ENCODE measurements at places on chromosomes 2 and 18.

DNA sequence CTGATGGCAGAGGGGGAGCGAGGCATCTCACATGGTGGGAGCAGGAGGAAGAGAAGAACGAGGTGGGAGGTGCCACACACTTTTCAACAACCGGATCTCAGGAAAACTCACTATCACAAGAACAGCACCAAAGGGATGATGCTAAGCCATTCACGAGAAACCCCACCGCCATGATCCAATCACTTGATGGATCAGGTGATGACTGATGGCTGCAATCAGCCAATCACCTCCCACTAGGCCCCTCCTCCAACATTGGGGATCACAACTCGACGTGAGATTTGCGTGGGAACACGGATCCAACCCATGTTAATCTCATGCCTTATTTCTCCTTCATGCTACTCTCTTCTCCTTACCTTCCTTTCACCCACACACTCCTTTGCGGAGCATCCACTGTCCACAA lies 143.6 kb downstream of the ANTXR1 start:
- DNase-seq: no peak

DNA sequence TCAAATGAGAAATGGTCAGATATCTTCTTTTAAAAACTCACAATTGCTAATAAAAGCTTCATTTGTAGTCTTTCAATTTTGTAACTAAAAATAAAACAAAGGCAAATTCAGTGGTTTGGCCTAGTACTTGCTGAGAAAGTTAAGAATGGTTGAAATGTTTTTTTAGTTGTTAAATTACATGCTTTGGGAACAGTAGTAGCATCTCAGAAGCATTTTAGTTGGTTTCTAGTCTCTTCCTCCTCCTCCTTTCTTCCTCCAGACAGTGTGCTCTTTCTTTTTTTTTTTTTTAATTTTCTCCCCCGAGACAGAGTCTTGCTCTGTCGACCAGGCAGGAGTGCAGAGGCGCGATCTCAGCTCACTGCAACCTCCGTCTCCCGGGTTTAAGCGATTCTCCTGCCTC lies 9.8 kb downstream of the TRAK2 start:
- DNase-seq: no peak

DNA sequence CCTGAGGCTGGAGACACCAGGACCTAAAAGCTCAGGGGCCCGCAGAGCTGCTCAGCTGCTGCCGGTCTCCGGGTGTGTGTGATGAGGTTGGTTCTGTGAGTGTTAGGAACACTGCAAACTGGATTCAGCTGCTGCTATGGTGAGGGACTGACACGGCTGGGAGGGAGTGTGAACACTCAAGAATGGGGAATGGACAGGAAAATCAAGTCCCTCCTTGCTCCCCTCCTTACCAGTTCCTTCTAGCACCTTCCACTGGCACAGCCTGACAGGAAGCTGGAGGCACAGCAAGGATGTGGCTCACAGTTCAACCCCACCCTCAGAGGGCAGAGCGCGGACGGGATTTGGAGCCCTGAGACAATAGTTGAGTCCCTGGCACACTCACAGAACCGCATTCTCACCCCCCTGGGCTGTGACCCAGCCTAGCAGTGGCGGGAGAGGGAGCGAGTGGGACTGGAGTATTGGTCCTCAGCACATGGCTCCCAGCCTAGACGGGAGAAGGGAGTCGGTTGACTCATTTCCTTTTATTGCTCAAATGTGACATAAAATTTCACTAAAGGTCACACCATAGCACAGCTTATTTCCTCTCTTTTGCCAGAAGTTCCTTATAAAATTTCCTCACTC lies 42.5 kb downstream of the LRRC30 start:
- peak; percentile 27 for DNase-seq

DNA sequence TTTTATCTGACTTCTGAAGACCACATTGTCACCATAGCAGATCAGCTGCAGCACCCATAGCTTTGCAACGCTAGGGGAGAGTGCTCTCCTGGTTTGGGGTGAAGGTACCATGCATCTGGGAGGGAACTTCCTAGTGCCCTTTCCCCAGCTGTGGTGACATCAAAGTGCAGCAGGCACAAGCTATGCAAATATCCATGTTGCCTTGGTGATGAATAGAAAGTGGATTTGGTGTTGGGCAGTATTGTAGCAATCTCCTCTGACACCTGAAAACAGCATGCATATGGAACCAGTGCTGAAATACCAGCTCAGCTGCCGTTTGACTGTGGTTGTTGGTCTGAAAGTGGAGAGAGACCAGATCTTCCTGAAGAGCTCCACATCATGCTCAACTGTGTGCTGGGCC lies 37.1 kb downstream of the BCL2L11 start:
- no peak for DNase-seq

DNA sequence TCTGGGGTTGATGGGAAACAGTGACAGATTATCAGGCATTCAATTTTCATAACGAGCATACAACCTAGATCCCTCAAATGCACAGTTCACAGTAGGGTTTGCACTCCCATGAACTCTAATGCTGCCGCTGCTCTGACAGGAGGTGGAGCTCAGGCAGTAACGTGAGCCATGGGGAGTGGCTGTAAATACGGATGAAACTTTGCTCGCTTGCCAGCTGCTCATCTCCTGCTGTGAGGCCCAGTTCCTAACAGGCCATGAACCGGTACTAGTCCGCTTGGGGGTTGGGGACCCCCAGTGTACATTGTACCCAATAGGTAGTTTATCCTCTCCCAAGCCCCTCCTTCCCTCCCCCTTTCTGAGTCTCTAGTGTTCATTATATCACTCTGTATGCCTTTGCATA lies 94.6 kb downstream of the PTH2R start:
- no peak for DNase-seq

DNA sequence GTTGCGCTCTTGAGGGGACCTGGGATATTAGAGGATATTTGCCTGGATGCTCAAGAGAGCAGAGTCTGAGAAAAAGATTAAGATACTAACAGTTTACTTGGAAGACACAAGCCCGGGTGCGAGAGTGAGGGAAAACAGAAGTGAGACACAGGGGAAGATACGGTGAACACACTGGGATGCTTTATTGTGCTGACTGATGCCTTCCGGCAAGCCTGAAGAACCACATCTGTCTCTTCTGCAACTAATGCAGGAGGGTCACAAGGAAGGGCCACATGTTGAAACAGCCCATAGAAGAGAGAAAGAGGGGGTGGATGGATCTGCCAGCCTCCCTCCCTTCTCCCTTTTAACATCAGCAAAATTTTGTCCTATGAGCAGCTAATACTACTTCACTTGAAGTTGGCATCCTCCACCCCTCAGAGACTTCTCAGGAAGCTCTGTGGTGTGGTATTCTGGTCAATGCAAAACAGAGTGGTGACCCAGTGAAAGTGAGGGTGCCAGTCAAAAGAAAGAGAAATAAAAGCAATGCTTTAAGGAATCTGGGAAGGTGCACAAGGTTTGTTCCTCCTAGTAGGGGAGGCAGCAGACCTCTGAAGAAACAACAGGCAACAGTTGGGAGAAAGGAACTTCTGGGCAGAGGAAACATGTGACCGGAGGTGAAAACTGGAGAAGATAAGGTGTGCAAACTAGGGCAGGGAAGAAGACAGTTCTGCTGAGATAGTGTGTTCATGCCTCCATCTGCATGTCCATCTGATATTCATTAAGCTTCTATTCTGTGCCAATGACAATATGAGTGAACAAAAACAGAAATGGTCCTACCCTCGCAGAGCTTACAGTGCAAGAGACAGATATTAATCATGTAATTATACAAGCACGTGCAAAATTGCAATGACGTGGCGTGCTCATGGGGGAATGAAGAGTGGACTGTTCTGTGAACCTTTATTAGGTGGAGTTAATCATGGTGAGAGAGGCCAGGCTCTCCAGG lies 107.1 kb downstream of the LYPD6B start:
- peak; percentile 54 for DNase-seq

DNA sequence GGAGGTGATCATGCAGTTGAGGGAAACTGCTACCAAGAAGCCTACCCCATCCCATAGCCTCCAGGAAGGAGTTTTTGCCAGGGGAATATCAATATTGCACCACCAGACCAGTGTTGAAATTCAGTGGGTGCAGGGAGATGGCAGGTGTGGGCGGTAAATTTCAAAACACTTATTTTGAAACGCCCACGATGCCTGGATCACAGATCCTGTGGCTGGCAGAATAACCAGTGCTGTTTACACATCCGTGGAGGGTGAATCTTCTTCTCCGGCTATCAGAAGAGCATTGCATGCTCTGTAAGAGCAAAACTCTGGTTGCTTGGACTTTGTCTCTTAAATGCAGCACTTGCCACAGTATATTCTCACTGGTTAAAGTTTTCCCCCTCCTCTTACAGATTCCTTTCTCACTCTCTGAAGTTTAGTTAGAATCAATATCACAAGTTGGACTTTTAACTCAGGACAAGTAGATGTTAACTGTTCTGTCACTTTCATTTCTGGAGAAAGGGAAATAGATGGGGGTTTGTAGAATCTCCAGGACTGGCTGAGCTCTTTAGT lies 70.5 kb upstream of the ZCCHC2 start:
- no peak for DNase-seq

DNA sequence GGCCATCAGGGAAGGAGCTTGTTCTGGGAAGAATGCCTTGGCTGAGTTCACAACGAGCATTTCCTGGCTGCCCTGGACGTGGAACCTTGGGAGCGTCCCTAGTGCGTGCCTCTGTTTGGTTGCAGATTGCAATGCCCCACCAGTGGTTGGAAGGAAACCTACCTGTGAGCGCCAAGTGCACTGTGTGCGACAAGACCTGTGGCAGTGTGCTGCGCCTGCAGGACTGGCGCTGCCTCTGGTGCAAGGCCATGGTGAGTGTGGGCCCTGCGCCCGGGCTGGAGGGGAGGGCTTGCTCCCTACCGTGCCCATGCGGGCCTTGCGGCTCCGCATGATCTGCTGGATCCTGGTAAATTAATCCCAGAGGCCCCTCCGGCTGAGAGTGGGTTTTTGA lies 81.9 kb downstream of the DGKD start:
- DNase-seq: no peak

DNA sequence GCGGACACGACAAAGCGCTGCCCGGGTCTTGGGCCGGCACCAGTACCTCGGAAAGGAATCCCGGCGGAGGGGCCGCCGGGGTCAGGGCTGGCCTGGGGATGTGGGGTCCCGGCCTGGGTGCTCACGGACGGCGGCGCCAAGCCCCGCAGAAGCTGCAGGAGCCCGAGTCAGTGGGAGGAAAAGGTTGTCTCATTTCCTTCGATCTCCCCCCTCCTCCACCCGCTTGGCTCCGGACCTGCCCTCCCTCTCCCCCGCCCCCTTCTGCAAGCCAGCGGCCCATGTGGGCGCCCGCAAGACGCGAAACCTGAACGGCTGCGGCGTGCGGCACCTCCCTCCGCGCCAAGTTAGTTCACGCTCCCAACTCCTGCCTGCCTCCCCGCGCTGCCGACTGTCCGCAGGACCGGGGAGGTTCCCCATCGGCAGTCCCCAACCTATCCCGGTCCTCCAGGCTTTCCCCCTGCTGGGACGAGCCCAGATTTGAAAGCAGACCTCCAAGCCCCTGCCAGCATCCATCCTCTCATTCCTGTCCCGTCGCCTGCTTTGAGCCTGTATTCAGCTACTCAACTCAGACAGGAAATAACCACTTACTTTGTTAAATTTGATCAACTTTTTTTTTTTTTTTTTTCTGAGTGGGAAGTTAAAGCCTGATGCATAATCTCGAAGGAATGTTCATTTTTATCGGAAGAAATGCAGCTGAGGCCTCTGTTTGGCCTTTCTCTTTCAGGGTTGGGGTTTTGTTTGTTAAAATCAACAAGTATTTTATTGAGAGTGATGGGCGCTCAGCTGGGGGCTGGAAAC lies at the start of gene EVA1A:
Gene EVA1A (minus strand): TSS at position 172 of the 798 bp plus-strand sequence. CDS start 42,799 bp downstream, outside the sequence.
- DNase-seq: peak; percentile 53

DNA sequence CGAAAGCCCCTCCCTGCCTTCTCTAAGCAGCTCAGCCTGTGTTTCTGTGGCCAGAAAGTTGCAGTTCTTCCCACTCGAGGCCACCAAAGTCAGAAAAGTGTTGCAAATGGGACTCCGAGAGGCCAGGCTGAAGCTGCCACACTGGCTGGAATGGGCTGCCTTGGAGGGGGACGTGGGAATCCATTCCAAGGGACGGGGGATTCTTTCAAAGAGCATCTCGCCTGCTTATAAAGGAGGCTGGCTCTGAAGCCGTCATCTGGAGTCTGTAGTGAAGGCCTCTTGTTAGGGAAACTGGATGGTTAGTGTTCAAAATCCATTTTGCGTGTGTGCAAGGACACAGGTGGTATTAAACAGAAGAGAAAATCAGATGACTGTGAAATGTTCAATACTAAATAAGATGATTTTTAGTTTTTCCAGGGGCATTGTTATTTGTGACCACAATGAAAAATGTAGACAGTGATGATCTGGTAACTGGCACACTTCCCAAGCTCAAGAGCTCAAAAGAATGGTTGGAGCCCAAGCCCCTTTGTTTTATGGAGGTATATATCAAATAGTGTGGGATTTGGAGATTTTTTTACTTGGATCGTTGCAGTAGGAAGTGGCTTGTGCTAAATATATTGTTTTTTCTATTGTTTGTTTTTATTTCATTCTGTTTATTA lies 782 bp downstream of the FAM228B start:
- DNase-seq: peak; percentile 23

- DNase-seq: no peak
Observed at GRCh38 chr2:14330884-14331283, 301.6 kb upstream of the LRATD1 start.

- DNase-seq: no peak
Observed at GRCh38 chr2:36951574-36951973, 14.8 kb downstream of the STRN start.

DNA sequence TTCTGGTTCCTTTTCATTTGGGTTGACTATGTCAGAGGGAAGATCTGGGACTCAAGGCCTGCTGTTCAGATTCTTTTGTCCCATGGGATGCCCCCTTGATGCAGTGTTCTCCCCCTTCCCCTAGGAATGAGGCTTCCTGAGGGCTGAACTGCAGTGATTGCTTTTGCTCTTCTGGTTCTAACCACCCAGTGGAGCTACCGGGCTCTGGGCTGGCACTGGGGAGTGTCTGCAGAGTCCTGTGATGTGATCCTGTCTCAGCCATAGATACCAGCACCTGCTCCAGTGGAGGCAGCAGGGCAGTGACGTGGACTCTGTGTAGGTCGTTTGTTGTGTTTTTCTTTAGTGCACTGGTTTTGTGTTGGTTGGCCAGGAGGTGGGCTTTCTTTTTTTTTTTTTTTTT lies 32.1 kb upstream of the RHOB start:
- no peak for DNase-seq

- peak; percentile 83 for DNase-seq
Observed at GRCh38 chr2:17934721-17935120, 56.3 kb downstream of the KCNS3 start.

GRCh38 chr2:195995499-195995898 lies 73.1 kb downstream of the DNAH7 start:
- no peak for DNase-seq

DNA sequence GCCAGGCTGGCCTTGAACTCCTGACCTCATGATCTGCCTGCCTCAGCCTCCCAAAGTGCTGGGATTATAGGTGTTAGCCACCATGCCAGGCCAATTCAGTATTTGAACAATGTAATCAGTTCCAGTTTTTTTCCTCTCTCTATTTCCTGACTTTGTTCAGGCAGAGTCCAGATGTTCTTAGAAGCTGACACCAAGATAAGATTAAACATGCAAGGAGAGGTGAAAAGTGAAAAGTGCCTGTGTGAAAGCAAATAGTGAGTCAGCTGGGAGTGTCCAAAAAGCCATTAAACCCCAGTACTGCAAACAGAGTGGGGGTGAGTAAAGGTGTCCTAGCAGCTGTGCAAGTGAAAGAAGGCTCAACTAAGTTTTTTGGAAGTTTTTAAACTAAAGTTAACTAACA lies 231.5 kb downstream of the PTH2R start:
- DNase-seq: no peak

- DNase-seq: no peak
Observed at GRCh38 chr2:10190737-10191532, 68.4 kb downstream of the RRM2 start.

Measured in GM04503 (cell line).